Pancreas (tissue), 10 donors: ENCODE measurements at places on chromosomes 4 and X. TPM values are rescaled to one million over a fixed set of nuclear protein-coding genes. Genes with fewer than 3 reads are reported as not detected.

The AFF2 gene
- 0.66 TPM for total RNA-seq

The ARHGEF6 gene
- 1.2 TPM for total RNA-seq

The JCHAIN gene
- 9.3 TPM for total RNA-seq

The ATP1B4 gene
- not detected for total RNA-seq

- no peak for DNase-seq
These were observed 88.2 kb upstream of the CAMK2D start for GRCh38 chr4:113849771-113850170.

GRCh38 chrX:69015564-69016292, 149.5 kb downstream of the PJA1 start:
- no peak for DNase-seq

DNA sequence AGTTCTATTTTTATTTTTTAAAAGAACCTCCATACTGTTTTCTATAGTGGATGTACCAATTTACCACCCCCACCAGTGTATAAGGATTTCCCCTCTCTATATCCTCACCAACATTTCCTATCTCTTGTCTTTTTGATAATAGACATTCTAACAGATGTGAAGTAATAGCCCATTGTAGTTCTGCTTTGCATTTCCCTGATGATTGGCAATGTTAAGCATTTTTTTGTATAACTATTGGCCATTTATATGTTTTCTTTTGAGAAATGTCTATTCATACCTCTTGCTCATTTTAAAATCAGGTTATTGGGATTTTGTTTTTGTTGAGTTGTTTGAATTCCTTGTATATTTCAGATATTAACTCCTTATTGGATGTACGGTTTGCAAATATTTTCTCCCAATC, 251.1 kb upstream of the HTR2C start:
- DNase-seq = no peak

DNA sequence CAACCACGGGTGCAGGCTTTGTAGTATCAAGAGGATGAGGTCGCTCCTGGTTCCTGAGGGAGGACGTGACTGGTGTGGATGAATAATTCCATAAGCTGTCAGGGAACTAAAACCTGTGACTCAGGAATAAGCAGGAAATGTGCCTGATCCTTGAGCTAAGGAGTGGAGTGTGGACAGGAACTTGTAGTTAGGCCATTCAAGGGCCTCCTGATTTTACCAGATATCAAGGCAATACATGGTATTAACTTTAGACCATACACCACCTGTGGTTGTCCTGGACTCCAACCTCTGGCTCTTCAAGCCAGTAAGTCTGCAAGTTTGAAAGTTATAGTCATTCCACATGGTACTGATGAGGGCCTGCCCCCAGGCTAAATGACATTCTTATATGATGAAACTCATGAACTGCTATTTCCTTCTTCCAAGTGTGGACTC, 12.1 kb upstream of the ING2 start:
- no peak for DNase-seq

- no peak for DNase-seq
These were observed 97.6 kb downstream of the CPE start for GRCh38 chr4:165476214-165477098.

- no peak for DNase-seq
These were observed 418.5 kb upstream of the CPEB2 start for GRCh38 chr4:14583752-14584151.

DNA sequence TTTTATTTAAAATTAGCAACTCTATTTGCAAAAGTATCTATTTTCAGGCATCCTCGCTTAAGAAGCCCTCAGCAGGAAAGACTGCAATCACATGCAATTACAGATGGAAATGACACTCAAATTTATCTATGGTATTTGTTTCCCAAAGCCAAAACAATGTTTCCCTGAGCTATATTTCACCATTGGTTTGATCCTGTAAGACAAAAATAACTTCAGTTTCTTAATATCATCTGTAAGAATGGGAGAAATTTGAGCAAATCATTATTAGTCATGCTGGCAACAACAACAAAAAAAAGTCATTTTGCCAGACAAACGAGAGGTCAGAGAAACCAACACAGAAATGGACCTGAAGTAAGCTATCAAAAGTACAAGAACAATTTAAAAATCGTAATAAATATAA, 204.1 kb downstream of the NR3C2 start:
- no peak for DNase-seq

DNA sequence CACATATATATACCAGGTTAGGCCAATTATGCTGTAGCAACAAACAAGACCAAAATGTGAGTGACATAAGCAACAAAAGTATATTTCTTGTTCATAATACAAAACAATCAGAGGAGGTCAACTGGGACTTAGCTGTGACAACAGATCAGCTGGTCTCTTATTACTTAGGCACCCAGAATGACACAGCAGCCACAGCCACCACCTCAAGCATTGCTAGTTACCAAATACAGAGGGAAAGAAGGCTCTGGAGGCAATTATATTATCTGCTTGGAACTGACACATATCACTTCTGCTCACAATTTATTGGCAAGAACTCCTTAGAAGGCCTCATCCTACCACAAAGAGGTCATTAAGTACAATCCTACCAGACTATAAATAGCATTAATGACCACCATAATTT, 15.2 kb downstream of the ATOH1 start:
- no peak for DNase-seq

DNA sequence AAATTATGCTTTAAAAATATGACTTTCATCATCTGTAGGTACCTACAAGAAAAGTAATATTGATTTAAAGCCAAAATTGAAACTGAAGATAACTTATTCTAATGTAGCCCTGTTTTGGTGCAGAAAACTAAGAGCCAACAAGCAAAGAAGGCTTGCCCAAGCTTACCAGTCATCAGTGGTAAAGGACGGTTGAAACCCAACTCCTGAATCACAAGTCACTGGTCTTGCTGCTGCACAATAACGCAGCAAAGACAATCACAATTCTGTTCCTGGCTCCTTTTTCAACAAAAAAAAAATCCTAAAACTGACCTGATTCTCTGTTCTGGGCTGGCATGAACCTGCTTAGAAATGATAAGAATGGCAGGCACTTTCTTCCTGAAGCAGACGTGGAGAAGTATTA, 34.5 kb downstream of the WDFY3 start:
- no peak for DNase-seq
